ENCODE measurements at places on chromosomes 5 and 9.

GRCh38 chr5:37742111-37742510 is 97.7 kb downstream of the GDNF start:
- DNase-seq: no peak

- no peak for DNase-seq
Measured at GRCh38 chr5:77024490-77024889, 5.7 kb upstream of the AGGF1 start.

DNA sequence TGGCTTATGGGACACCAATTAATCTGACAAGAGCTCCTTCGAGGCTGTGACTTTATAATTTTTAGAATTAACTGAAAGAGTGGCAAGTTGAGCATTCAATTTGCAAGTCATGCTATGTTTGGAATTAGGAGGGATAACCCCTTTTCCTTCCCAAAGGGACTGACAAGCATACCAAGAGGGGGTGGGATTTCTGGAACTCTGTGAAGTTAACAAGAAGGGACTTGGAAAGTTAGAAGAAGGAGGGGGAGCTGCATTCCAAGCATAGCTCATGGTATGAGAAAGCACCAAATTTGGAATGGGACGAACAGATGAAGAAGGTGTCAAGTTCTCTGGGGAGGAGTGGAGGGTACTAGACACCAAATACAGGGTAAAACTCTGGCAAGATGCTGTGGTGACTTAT is 8.9 kb upstream of the PALM2AKAP2 start:
- DNase-seq: peak; percentile 51

GRCh38 chr5:14790220-14790619 is 81.4 kb downstream of the ANKH start:
- no peak for DNase-seq

- DNase-seq: no peak
Measured at GRCh38 chr5:52814352-52815148, 26.8 kb downstream of the ITGA1 start.

DNA sequence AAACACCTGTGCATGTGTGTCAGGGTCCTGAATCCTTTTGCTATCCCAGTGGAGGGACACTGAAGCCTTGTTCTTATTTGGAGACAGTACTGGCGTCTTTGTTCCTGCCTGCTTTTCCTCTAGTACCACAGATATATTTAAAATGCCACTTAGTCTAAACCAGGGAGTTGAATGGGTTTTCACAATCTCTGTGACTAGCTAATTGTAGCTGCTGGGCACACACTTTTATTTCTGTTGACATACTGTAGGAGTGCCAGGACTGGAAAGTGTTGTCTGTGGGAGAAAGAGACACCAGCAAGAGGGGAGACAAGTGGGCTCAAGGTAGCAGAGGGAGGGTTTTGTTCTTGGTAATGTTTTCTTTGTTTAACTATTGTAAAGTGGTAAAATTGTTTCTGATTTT is 174.0 kb upstream of the SV2C start:
- no peak for DNase-seq

DNA sequence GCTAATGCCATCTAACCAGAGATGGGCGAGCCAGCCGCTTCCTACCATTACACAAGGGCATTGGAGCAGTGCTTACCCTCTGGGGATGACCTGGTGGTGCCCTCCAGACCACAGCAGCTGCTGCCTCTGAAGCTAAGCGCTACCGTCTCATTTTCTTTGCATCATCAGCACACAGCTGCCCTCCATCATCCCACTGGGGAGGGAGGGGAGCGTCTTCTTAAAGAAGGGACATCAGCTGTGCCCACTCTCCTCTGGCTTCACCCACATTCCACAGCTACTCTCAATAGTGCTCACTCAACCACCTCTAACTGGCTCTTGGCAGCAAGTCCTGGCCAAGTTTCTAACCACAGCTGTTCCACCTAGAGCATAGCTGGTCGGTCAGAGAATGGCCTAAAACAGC is 503.4 kb downstream of the NFIB start:
- DNase-seq: peak; percentile 41

DNA sequence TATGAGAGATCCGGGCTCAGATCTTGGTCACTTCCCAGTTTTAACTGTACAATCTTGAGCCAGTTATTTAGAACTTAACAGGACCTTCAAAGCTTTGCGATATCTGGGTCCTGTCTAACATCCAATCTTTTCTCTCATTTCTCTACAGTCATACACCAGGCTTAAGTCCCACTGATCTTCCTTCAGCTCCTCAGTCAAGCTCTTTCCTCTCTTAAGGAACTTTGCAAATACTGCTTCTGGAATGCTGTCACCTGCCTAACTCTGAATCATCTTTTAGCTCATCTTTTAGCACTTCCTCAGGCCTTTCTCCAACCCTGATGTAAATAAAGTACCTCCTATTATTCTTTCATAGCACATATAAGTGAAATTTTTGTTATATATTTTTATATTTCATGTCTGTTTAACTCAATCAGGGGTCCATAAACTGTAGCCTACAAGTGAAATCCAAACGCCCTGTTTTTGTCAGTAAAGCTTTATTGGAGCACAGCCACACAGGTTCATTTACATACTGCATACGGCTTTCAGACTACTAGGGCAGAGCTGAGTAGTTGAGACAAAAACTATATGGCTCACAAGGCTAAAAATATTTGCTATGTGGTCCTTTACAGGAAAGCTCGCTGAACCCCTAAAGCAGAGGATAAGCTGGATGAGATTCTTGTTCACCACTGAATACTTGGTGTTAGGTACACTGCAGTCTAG is 63.5 kb downstream of the MEF2C start:
- no peak for DNase-seq

Measured in GM23248 (cell line).